Ecto neural progenitor cell (in vitro differentiated cells): ENCODE measurements at places on chromosomes 1 and 21.
A peak's percentile ranks its signal among the peaks of the same experiment; 100 is the strongest.

DNA sequence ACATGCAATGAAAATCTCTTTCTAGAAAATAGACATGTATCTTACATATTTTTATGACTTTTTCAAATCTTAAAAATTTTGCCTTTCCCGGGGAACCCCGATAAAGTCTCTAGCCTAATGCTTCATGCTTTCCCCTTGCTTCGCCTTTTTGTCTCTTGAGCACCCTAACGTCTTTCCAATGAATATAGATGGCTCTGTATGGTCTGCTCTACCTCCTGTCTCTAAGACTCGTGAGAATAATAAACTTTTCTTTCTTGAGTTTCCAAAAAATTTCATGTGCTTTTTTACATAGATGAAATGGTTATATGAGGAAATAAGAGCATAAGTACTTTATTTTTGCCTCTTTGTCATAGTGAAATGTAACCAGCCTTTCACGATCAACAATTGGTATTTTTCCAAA is 202.6 kb downstream of the PDE4B start:
- no peak for DNase-seq

DNA sequence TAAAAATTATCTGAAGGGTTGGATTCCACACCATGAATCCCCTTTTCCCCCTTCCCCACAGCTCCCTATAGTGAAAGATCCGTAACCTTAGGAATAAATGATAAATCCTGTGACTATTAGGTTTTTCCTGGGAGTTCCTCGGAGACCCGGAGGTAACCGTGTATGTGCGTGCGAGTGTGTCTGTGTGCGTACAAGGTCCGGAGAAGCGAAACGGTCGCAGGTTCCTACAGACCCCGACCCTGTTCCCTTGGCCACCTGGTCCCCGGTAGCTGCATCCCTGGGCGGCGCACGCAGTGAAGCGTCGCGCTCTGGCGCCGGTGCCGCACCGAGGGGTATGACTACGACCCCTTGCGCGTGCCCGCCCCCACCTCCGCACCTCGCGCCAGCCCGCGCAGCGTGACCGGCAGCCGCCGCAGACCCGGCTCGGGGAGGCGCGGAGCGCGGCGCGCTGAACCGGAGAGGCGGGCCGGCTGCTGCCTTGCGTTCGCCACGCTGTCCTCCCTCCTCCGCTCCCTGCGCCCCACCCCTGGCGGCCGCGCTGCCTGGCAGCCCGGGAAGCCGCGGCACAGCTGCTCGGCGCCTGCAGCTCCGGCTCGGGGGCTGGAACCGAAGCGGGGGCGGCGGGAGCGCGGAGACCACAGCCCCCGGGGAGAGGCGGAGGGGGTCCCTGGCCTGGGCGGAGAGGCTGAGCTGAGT is at the start of gene AK5:
Gene AK5 (plus strand): TSS at position 529 of the 696 bp plus-strand sequence. CDS start 295 bp downstream, outside the sequence.
- peak; percentile 81 for DNase-seq

- no peak for DNase-seq
Observed at GRCh38 chr1:18396247-18396980, 84.3 kb upstream of the KLHDC7A start.

DNA sequence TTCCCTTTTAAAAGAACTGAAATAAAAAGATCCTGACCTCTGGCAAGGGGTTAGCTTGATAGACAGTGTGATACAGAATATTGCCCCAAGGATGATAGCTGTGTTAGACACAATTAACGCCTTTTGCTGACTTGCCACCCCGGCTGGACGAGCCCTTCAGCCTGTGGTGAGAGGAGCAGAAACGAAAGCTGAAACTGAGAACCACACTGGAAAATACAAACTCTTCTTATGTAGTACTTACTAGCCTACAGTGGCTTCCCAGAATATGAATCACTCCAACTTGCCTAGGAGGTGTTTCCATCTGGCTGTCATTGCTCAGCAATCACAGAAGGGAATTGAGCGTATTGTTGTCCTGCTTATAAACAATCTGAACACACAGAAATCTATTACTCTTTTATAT is 22.9 kb downstream of the SAMSN1 start:
- DNase-seq = no peak

- DNase-seq = no peak
Observed at GRCh38 chr1:199205740-199206441, 567.1 kb downstream of the PTPRC start.

DNA sequence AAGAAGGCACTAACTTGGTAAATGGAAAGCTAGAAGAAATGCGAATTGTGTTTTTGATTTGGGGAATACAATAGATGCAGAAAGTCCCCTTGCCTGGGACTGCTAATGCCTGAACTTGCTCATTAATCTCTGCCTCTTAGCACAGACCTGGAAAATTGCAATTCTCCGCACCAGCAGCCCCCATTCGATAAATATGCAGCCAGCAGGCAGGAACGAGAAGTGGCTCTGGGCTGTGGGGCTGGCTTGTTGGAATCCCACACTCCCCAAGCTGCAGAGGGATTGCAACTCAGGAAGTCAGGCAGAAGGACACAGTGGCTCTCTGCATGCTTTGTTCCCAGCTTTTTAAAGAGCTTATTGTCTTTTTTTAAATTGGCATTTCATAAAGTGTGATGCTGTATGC is 51.3 kb downstream of the PCP4 start:
- DNase-seq = no peak

DNA sequence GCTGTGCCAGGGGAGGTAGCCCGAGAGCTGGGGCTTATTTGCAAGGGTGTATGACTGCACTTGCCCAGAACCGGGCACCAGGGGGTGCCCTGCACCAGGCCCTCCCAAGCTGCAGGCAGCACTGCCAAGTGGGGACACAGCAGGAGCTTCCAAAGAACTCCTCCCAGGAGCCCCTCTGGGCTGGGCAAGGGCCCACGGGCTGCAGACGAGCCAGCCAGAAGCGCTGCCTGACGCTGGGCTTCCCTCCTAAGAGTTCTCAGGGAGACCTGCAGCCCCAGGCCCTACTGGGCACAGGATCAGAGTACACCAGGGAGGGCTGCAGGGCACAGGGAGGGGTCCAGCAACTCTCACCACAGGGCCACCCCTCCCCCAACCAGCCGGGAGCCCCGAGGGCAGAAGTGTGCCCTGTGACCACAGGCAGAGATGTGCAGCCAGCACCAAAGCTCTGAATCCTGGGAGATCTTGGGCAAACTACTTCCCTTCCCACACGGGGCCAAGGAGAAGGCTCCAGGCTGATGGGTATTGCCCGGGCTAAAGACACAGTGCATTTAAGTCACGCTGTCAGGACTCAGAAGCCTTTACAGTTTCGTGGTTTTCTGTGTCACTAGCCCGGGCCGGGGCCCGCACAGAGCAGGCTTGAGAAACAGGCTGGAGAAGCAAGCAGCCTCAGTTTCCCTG is 63.4 kb downstream of the KCNAB2 start:
- no peak for DNase-seq

DNA sequence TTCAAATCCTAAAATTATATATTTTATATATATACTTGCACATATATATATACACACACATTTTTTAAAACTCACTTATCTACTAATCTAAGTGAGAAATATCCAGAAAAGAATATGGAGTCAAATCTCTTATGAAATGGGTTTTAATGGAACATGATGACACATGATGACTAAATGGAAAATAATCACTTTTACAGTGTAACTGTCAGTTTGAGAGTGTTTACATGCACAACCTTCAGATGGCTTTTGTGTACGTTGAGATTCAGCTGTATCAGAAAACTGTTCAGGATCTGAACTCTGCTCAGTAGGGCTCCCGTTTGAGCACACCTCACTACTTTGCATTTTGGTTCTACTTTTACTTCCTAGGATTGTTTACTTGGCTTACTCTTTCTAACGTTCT is 189.8 kb downstream of the DNAH14 start:
- DNase-seq = no peak

DNA sequence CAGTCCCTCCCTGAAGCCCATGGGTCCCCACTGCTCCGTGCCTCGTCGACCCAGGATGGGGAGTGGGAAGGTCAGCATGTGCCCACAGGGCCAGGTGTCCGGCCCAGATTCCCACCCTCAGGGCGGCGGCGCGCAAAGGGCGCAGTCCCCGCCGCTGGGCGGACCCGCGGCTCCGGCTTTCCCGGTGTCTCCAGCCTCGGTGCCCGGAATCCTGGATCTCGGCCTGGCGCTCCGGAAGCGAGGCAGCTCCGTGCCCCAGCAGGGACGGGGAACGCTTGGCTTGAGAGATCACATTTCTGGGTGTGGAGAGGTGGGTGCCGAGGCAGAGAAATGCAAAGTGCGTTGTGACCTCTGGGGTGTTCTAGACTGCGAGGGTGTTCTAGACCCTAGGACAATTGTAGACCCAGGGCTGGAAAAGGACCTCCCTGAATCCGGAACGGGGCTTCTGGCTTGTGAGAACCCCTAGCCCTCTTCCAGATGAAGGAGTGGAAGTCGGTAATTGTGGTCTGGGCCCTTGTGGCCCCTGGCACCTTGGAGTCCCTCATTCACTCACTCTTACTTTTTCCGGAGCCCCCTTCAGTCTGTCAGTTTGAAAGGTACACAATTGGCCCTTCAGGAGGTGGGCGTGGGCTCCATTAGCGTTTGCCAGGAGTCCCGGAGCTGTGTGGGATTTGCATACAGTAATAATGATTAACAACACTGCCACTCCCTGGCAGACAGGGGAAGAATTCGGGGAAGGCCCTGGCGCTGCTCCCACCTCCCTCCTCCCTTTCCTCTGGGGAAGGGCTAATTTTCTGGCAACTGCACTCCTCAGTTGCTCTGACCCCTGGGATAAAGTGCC is 1.6 kb upstream of the KCND3 start:
- DNase-seq = peak; percentile 75

DNA sequence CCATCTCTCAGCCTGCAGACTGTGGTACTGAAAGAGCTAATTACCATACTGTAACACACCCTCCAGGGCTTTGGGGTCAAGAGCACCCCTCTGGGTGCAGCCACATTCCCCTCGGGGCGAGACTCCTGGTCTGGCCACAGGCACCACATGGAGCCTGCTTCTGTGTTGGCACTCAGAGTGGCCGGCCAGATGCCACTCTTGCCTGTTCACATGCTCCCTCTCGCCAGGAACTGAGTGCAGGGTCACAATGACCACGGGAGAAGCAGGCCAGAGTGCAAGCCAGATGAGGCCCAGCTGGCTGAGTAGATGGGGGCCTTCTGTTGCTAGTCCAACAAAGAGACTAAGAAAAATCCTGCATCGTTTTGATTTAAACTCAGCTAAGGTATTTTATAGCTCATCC is 864.0 kb downstream of the KCNT2 start:
- no peak for DNase-seq

GRCh38 chr1:119964673-119965363 is 68.5 kb upstream of the ADAM30 start:
- DNase-seq = no peak

DNA sequence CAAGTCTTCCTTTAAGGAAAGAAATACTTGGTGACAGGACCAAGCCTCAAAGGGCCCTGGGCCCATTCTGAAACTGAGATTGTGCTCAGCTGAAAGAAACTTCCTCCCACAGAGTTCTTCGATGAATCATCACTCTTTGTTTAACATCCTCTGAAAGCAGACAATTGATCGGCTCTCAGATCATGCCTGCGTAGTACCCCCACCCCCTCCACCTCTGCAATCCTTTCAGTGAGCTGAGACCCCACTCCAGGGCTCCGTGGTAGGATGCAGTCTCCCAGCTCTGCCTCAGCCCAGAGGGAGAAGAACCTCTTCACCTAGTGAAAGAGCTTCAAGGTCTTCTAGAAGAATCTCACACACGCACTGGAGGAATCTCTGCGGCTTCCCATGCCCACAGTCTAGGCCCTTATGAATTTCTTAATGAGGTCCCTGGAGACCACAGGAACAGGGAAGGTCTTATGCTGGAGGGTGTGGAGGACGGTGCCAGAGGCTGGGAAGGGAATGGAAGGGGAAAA is 104.9 kb upstream of the SOD1 start:
- peak; percentile 64 for DNase-seq

DNA sequence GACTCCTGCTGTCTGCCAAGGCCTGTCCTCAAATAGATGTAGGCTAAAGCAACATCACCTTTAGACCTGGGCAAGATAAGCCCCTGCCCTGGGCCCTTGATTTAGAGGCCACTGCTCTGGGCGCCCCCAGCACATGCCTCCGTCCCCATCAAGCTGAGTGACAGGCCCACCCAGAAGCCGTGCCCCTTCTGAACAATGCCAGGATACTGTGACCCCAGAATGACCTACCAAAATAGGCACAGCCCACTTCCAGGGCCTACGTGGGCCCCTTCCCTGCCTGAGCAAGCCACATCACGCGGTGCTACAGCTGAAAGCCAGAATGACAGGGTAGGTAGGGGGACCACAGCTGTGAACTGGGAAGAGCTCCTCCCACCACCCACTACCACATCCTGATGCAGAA is 24.7 kb upstream of the BECN2 start:
- DNase-seq = peak; percentile 57

DNA sequence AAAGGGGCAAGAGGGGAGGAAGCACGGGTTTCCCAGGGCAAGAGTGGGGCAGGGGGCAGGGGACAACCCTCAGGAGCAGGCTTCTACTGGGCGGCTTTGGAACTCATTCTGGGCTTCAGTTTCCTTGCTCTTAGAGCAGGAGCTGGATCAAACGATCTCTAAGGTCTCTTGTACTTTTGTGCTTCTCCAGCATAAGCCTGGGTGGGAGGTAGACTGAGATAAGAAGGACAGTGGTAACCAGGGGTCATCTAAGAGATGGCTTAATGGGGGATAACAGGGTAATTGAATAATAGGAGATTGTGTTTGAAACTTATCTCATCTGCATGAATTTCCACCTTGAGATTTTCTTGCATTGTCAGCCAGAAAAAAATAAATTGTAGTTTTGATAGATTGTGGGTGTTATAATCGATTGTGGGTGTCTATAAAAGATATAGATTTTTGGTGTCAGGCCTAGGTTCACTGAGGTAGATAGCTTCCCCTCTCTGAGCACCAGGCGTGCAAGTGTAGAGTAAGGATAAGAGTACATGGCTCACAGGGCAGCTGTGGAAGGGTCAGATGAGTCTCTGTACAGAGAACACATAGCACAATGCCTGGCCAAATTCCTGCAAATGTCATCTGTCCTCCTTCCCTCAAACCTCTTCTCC is 68.0 kb downstream of the CD58 start:
- peak; percentile 3 for DNase-seq

- DNase-seq = no peak
Observed at GRCh38 chr1:150764617-150765101, 919 bp downstream of the CTSS start.

- DNase-seq = no peak
Observed at GRCh38 chr21:19256934-19257660, 853.5 kb upstream of the TMPRSS15 start.

- no peak for DNase-seq
Observed at GRCh38 chr1:82722608-82723007, 921.9 kb downstream of the ADGRL2 start.

GRCh38 chr1:201381130-201381529 is 3.6 kb upstream of the TNNT2 start:
- no peak for DNase-seq

GRCh38 chr1:158398818-158399514 is at the start of gene OR10T2:
Gene OR10T2 (minus strand): TSS chr1:158399466. CDS start chr1:158399466, 0 bp downstream.
- DNase-seq = no peak

DNA sequence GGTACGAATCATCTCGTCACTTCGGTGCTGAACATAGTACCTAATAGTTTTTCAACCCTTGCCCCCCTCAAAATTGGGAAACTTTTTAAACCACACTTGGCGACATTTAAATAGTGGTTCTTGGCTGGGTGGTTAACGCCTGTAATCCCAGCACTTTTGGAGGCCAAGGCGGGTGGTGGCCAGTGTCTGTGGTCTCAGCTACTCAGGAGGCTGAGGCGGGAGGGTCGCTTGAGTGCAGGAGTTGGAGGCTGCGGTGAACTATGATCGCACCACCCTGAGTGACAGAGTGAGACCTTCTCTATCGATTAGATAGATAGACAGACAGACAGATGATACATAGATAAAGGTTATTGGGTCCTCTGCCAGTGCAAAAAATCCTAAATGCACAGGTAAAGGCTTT is 55.5 kb upstream of the RASAL2 start:
- DNase-seq = no peak
